ENCODE measurements at places on chromosomes 3 and 15.
A peak's percentile ranks its signal among the peaks of the same experiment; 100 is the strongest.

GRCh38 chr3:21847005-21847404 lies 96.0 kb upstream of the ZNF385D start:
- DNase-seq, result no peak

DNA sequence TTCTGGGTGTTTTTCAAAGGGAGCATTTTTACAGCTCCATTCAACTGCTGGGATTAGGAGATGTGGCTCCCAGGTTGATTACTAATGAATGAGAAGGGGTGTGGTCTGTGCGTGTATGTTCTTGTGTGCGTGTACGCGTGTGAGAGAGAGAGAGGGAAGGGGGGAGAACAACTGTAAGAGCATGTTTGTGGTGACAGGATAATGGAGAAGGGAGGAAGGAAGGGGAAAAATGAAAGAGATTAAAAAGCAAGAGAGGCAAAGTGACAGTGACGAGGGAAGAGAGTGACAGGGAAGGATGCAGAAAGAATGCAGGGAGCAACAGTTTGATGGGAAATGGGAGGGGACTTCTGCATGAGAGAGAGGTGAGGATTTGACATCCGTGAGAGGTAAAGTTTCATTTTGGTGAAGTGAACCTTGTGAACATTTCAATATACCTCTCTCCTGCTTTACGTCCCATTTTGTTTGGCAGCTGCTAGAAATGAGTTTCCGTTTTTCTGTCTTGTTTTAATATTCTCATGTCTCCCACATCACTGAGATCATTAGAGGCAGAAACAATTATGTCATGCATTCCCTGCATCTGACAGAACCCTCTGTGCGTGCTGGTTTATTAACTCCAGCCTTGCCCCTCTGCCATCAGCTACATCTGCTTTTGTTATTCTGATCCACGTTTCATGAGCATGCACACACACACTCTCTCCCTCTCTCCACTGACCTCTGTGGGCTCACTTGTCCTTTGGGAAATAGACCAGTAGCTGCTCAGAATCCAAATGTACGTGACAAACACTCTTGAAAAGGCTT lies 161.6 kb downstream of the GAP43 start:
- DNase-seq, result no peak

DNA sequence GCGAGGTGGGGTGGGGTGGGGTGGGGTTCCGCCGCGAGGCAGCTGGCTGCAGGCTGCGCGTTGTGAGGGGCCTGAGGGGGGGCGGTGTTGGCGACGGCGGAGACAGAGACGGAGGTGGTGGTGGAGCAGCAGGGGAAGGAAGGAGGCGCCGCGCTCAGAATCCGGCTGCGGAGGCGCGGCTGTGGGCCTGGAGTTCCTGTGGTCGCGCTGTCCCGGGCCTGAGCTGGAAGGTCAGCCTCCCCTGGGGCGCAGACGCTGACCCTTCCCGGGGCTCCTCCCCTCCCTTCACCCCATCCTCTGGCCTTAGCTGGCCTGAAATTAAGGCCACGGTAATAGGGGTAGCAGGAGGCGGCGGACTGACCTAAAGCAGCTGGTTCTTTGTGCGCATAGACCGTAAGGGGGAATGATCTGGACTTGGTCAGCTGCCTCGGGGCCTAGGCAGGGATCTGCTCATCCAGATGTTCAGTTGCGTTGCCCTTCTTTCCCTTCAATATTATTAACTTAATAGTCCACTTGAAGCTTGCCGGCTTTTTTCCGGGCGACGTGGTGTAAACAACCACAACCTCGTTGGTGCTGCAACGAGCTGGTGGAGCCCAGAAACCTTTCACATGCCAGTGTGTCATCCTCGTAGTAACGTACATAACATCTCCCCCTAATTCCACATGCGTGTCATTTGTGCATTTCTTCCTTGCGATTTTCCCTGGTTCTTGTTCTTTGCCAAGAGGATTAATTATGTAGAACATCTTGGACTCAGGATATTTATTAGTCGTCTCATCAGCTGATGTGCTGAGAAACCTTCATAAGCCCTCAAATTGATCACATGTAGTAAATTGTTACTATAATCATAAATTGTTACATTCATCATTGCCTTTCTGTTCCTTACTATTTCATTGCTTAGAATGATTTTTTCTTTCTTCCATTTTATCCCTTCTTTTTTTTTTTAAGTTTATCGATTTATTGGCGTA lies 626 bp downstream of the SEC62 start:
- peak; percentile 20 for DNase-seq

GRCh38 chr15:27399241-27399640 lies 428.3 kb downstream of the GABRG3 start:
- no peak for DNase-seq

DNA sequence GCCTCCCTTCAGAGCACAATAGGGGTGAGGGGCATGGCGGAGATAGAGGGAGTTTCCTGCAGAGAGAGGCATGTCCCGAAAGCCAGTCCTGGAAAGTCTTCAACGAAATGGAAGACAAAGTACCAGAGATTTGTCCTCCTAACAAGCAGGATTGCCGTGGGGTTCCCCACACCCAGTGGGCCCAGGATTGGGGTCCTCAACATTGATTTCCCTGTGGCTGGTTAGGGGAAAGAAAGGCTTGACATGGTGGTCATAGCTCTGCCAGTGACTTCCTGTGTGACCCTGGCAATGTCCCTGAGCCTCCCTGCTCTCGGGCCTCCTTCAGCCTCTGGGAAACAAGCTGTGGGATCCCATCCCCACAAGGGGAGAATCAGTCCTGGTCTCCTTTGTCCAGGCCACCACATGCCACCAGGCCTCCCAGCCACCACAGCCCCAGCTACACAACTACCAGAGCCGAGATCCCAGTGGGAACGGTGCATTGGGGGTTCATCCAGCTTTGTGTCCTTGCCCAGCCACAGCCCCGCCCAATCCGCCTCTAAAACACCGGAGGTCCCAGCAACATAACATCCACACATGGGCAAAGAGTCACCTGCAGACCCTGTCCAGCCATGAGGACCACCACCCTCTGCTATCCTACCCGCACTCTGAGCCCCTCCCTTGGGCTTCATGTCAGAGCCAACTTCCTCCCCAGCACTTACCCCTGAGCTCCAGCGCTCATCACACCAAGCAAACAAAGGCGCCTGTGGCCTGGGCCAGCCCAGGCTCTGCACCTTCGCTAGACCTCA lies 63.0 kb downstream of the ADAMTS17 start:
- no peak for DNase-seq

DNA sequence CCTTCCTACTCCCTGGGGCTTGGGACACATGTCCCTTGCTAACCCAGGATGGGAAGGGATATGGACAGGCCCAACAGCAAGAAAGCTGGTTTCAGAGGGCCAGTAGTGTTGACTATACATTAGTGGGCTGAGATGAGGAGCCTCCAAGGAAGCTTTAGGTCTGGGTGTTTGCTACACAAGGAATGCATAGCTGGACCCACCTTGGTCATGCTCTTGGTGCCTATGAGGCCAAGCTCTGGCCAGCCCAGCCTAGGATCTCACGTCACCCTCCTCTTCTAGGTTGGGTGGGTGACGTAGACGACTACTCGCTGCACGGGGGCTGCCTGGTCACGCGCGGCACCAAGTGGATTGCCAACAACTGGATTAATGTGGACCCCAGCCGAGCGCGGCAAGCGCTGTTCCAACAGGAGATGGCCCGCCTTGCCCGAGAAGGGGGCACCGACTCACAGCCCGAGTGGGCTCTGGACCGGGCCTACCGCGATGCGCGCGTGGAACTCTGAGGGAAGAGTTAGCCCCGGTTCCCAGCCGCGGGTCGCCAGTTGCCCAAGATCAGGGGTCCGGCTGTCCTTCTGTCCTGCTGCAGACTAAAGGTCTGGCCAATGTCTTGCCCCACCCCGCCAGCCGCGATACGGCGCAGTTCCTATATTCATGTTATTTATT lies 653 bp upstream of the WDR6 start:
- DNase-seq, result no peak

- peak; percentile 36 for DNase-seq
Observed at GRCh38 chr3:194640829-194641228, 7.6 kb upstream of the TMEM44 start.

DNA sequence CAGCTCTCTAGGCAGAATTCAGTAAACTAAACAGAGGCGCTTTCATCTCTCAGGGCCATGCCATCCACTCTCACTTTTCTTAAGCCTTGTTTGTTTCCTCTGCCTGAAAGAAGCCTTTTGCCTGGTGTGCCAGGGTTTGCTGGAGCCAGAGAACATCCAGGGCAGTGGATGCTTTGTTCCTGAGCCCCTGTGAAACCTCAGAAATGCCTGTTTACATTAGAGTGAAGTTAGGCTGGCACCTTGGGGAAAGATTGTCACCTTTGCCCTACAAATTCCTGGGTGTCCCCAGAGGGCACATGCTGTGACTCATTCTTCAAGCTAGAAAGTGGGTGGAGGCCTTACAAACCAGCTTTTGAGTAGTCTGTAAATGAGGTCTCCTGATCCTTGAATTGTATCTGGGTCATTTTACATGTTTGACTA lies 10.7 kb upstream of the TRAK1 start:
- DNase-seq, result no peak

DNA sequence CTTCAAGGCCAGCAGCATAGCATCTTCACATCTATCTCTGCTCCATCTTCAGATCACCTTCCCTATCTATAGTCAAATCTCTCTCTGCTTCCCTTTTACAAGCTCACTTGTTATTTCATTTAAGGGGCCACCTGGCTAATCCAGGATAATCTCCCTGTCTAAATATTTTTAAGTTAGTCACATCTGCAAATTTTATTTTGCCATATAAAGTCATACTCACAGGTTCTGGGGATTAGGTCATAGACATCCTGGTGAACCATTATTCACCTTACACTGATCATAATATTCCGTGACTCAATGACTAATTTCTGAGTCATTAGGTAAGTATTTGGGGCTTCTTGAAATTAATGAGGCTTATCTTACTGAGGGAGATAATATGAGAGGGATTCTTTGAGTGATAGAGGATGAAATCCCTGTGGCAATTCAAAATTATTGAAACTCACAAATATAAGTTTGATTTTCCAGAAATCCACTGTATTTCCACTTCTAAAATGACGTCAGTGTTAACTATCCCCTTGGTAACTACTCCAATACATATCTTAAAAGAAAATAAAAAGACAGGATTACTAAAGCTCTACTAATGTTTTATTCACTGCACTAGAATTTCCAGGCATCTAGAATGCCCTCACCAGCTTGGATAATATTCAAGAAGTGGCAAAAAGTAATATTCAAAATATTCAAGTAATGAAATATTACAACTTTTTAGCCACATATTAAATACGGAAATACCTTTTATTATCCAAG lies 93.7 kb upstream of the RBMS3 start:
- DNase-seq, result no peak

GRCh38 chr15:94602754-94603470 lies 371.6 kb downstream of the MCTP2 start:
- no peak for DNase-seq

- no peak for DNase-seq
Observed at GRCh38 chr3:192494174-192494573, 233.2 kb downstream of the FGF12 start.

GRCh38 chr3:66582721-66583423 lies 82.0 kb upstream of the LRIG1 start:
- peak; percentile 63 for DNase-seq

DNA sequence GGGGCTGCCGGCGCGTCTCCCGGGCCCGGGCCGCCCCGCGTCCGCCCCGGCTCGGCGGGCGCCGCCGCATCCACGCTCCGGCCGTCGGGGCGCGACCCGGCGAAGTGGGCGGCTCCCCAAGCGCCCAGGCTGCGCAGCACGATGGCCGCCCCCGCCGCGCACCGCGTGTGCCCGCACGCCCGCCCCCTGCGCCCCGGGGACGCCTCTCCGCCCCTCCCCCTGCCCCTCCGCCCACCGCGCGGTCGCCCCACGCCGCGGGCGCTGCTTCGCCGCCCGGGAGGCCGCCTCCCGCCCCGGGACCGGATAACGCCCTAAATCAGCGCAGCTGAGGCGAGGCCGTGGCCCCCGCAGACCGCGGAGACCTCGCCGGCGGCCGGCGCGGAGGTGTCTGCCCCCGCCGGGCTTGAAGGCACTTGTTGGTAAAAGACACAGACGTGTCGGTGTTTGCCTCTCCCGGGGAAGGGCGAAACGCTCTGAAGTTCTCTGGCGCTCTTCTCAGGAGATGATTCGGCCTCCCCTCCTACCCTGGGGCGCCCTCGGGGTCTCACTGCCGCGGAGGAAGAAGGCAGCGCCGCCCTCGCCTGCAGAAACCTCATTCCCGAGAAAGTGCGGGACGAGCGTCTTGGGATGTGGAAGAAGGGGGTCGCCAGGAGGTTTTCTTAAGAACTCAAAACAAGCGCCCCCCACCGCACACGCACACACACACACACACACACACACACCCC lies at the start of gene BNC1:
BNC1 (minus strand) TSS at position 106 of the 725 bp plus-strand sequence; CDS start at position 70, 36 bp downstream.
- DNase-seq, result no peak

- DNase-seq, result no peak
Observed at GRCh38 chr15:69156736-69157381, 3.6 kb upstream of the GLCE start.

DNA sequence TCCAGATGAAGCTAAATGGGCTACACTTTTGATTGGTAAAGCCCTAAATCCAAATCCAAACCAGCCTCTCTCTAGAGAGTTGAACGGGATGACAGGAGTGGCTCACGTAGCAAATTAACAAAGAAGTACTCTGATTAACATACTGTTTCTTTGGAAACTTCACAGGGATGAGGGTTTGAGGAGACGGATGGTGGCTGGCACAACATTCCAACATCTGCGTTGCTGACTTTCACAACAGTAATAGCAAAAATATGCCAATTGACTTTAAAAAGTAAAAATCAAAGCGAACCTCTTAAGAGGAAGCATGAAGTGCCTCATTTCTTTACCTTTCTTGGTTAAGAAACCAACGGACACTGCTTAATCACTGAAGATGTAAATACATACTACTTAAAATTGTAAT lies 181.4 kb downstream of the TBL1XR1 start:
- DNase-seq, result no peak

- DNase-seq, result no peak
Observed at GRCh38 chr3:2513986-2514385, 415.3 kb downstream of the CNTN4 start.

- no peak for DNase-seq
Observed at GRCh38 chr3:126525853-126526667, 2.1 kb downstream of the CHST13 start.

DNA sequence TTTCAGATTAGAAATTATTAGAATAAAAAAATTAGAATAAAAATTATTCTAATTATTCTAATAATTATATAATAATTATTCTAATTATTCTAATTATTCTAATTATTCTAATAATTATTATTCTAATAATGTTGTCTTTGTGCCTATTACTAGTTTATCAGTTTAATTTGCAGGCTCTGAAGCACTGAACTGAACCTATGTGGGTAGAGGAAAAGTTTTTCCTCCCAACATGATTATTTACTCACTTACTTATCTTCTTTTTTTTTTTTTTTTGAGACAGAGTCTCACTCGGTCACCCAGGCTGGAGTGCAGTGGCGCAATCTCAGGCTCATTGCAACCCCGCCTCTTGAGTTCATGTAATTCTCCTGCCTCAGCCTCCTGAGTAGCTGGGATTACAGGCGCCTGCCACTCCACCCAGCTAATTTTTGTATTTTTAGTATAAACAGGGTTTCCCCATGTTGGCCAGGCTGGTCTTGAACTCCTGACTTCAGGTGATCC lies 39.7 kb upstream of the C15orf39 start:
- DNase-seq, result no peak

- DNase-seq, result no peak
Observed at GRCh38 chr3:141790171-141790570, 27.0 kb downstream of the GRK7 start.

Data from activated gamma-delta T cell treated with Interleukin-2 at 50 U/mL for 16 hours (primary cell).